ENCODE measurements at places on chromosomes 1 and 21.

- no peak for DNase-seq
These were observed 111.8 kb upstream of the USH2A start for GRCh38 chr1:216535059-216535458.

DNA sequence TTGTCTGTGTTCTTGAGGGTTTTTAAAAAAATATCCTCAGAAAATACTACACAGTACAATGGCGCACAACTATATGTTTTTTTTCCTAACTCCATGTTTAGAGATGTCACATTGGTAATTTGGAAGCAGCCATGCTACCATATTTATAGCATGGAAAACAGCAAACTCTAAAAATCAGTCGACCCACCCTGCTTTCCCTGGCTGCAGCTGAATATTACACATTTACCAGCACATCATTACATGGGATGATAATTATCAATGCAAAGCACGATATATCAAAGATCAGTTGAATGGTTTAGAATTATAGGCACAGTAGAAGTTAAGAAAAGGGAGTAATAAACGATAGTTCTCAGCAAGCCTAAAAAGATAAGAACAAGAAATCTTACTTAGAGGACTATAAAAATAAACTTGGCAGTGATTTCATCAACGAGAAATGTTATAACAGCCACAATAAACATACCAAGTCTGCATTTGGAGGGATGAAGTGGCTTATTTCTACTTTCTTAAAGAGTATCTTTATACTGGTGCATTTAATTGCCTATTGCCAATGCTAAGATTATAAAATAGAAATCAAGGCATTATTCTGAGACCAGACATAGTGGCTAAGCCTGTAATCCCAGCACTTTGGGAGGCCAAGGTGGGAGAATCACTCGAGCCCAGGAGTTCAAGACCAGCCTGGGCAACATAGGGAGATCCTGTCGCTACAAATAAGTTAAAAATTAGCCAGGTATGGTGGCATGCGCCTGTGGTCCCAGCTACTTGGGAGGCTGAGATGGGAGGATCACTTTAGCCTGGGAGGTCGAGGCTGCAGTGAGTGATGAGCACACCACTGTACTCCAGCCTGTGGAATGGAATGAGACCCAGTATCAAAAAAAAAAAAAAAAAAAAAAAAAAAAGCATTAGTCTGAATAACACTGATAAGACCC lies 43.4 kb downstream of the WDR64 start:
- DNase-seq: no peak

DNA sequence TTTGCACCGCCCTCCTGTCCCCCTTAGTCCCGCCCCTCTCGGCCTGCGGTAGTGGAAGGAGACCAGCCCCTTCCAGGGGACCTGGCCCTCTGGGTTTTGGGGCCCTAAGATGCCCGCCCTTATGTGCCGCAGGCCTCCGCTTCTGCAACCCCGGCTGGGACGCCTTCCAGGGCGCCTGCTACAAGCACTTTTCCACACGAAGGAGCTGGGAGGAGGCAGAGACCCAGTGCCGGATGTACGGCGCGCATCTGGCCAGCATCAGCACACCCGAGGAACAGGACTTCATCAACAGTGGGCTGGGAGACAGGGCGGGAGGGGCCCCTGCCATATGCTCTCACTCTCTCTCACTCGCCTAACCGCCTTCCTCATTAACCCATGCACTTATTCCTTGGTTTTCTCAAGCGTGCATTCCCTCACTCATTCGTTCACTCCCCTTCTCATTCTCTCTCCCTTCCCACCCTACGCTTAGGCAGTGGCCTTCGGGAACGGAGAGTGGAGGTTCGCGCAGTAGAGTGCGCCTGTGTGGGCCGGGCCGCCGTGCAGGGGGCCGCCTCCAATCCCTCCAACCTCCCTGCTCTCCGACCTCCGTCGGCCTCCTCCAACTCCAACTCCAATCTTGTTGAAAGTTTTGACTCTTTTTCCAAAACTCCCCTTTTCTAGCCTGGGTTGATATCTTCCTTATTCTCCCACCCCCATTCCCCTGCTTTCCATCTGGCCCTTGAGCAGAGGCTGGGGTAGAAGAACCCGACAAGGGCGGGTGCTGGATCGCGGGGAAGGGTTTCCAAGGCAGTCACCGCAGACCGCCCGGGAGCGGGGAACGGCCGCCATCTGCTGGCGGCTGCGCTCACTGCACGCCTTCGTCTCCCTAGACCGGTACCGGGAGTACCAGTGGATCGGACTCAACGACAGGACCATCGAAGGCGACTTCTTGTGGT lies 15.2 kb downstream of the BCAN start:
- DNase-seq: peak; percentile 70

GRCh38 chr1:68280286-68280685 lies 48.0 kb upstream of the WLS start:
- DNase-seq: no peak

DNA sequence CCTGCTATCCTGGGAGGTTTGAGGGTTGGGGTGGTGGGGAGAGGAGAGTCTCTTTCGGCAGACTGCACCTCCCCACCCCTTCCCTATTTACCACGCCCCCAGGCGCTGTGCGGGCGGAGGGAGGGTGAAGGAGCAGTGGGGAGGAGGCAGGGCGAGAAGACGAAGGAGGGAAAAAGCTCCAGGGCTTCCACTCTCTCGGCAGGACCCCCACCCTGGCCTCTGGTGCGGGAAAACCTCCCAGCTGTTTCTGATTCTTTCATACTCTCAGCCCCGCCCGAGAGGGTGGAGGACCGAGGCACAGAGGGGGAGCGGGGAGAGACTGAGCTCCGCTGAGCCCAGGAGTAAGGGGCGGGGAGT lies 866 bp upstream of the WNT2B start:
- no peak for DNase-seq

DNA sequence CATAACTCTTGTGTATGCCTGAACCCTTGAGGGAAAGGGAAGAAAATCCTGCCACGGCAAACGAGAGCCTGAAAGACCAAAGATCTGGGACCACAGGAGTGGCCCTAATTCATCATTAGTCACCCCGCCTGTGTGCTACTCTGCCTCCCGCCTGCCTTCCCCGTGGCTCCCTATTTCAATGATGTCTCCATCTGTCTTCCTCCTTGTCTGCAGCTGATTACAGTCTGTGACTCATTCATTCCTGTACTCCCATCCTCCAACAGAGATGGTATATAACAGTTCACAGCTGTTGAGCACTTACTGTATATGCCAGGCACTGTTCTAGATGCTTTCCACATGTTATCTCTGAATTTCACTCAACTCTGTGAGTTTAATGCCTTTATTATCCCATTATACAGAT lies 96.6 kb downstream of the SEC16B start:
- DNase-seq: no peak

DNA sequence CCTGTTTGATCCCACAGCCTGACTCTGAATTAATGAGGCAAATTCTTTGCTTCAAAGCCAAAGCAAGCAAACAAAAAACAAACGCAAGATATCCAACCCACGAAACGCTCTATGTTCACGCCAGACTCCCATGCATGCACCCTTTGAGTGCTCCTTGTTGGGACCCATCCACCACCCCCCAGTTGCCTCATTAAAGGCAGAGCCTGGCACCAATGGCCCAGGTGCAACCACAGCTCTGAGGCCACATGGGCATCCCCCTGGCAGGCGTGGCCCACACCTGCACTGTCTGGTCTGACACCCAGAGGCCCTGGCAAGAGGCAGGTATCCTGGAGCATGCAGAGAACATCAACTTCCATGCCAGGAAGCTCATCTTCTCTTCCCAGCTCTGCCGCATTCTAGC lies 1.1 kb upstream of the PADI4 start:
- DNase-seq: no peak

- DNase-seq: no peak
These were observed 31.8 kb upstream of the CFHR4 start for GRCh38 chr1:196856053-196856452.

GRCh38 chr1:30188999-30189398 lies 534.4 kb downstream of the MATN1 start:
- no peak for DNase-seq

GRCh38 chr1:27660300-27660835 lies 11.6 kb downstream of the IFI6 start:
- no peak for DNase-seq

DNA sequence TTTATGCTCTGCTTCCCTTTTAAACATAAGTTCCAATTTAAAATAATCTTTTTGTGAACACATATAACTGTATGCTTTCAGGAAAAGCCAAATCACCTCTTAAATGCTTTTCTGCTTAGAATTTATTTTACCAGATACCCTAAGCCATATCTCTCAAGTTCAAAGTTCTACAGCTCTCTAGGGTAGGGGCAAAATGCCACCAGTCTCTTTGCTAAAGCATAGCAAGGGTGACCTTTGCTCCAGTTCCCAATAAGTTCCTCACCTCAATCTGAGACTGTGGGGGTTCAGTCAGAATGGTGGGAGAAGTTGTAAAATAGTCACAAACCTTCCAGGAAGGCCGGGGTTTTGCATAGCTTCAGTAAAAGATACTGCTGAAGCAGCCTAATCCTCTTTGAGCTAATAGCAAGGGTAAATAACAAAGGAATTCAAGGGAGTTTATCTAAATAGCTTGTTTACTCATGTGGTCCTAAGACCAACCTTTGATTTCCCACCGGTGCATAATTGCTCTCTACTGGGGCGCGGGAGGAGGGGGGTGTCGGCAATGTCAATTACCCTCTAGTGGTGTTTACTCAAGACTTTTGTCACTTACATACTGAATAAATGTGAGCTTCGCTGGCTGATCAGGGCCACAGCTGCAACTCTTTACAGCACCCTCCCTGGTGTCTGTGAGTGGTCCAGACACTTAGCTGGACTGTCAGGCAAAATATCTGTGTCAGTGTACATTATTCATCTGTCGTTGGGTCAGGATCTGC lies 1376.2 kb downstream of the NCAM2 start:
- no peak for DNase-seq

GRCh38 chr1:85200463-85201339 lies at the start of gene SYDE2:
Gene SYDE2 (minus strand): TSS chr1:85201016. CDS start chr1:85200996, 20 bp downstream.
- DNase-seq: peak; percentile 51

- no peak for DNase-seq
These were observed 43.6 kb downstream of the LRRN2 start for GRCh38 chr1:204641936-204642335.

DNA sequence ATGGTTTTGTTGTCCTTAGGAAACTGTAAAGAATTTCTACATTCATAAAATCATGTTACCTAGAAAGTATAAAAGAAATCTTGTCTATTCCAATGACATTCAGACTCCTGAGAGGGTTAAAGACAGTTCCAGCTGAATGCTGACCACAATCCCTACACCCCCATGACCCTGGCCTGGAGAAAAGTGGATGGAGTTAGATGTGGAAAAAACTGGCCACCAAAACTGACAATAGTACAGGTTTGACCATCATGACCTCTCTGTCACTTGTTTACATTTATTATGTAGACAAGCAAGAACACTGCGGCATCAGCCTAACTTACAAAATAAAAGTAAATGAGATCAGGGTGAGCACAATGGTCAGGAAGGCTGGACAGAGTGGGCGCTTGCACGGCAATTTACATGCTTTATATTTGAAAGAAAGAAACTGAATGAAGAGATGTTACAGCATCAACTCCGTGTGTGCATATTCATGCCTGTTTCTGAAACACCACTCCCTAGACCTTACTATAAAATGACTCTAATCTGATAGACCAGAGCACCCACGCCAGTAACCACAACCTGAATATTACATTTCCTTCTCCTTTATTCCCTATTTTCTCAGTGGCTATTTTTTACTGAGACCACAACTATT lies 116.0 kb downstream of the ESRRG start:
- DNase-seq: no peak
